ENCODE measurements at places on chromosomes 16 and 17.

DNA sequence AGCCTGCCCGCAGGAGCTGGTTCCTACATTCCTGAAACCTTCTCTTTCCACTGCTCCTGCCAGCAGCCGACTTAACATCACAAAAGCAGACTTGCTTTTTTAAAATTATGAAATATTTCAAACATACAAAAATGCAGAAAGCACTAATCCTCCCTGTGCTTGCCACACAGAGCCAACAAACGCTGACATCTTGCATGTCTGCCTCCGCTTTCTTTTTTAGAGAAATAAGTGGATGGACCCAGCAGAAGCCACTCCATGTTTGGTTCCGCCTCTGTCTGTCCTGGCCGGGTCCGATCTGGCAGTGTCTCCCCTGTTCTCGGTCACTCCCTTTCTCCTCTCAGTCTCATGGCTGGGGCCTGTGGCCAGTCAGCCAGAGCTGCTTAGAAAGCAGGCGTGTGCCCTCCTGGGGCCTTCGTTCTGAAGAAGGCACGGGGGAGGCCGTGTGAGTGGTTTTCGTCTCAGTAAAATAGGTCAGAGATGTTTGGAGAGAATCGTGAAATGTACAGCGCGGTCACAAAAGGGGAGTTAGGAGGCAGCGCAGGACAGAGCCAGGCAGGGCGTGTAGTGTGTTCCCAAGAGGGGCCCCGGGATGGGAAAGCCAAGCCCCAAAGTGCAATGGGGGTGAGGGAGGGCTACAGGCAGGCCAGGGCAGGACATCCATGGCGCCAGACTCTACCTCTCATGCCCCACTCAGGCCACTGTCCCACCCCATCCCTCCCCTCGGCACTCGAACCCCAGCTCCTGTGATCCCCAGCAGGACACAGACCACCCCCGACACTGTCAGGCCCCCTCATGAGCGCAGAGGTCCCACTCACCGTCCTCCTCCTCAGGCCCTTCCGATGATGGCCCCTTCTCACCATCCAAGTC, 23.2 kb downstream of the MXRA7 start:
- no peak for DNase-seq

DNA sequence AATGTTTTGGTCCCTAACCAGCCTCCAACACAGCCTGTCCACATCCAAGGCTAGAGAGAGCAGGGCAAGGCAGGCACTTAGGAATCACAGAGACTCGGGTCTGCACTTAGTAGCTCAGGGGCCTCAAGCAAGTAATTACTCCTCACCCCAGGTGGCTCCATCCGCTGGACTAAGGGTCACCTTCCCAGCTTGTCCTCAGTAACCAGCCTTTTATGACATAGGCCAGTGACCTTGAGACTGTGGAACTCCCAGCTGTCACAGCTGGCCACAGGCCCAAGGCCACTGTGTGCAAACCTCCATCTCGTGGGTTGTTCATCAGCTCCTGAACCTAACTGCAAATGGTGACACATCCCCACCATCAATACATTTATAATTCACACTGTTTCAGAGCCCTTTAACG, 68.6 kb downstream of the CDYL2 start:
- no peak for DNase-seq

DNA sequence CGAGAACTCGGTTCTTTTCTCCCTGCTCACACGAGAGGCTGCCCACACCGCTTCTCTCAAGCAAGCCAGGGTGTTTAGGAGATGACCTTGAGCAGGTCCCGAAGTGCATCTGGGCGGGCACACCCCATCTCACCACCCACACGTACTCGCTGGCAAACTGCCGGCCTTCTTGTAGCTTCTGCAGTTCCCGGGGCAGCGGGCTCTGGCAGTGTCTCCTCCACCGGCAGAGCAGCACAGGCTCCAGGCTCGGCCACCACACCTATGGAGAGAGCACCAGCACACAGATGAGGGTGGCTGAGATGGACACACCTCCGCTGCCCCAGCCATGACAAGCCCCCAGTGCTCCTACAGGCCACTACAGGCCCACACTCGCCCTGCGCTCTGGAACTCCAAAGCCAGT, 23.5 kb downstream of the ZNF276 start:
- DNase-seq, result no peak

- no peak for DNase-seq
Observed at GRCh38 chr16:27829975-27830374, 233.5 kb downstream of the GSG1L start.

- no peak for DNase-seq
Observed at GRCh38 chr16:67773099-67773498, 33.3 kb downstream of the RANBP10 start.

- no peak for DNase-seq
Observed at GRCh38 chr16:19490619-19491018, 31.3 kb downstream of the GDE1 start.

GRCh38 chr16:89359264-89360147, 130.9 kb downstream of the ANKRD11 start:
- DNase-seq, result no peak

GRCh38 chr17:14295676-14296075, 5.2 kb upstream of the HS3ST3B1 start:
- no peak for DNase-seq

GRCh38 chr17:80491478-80492342, 15.3 kb upstream of the NPTX1 start:
- no peak for DNase-seq

GRCh38 chr17:80899402-80900268, 92.0 kb upstream of the CHMP6 start:
- no peak for DNase-seq

DNA sequence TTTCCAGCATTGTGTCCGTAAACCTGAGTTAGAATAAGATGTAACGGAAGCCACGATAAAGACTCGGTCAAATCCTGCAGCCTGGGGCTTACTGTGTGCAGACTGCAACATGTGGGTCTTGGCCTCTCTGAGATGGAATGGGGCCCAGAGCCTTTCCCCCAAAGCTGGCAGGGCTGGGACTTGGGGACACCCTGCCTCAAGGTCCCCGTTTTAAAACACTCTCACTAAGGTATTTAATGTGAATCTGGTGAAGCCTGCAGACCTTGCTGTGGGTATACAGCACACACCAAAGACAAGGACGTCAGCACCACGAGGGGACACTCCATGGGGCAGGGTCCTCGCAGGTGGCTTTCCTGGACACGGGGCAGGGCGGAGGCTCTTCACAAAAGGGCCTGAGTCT, 2.1 kb downstream of the NDUFAF8 start:
- no peak for DNase-seq

- no peak for DNase-seq
Observed at GRCh38 chr16:10972819-10973464, 28.6 kb downstream of the CLEC16A start.

- no peak for DNase-seq
Observed at GRCh38 chr17:78075011-78075410, 53.5 kb downstream of the TMC6 start.

DNA sequence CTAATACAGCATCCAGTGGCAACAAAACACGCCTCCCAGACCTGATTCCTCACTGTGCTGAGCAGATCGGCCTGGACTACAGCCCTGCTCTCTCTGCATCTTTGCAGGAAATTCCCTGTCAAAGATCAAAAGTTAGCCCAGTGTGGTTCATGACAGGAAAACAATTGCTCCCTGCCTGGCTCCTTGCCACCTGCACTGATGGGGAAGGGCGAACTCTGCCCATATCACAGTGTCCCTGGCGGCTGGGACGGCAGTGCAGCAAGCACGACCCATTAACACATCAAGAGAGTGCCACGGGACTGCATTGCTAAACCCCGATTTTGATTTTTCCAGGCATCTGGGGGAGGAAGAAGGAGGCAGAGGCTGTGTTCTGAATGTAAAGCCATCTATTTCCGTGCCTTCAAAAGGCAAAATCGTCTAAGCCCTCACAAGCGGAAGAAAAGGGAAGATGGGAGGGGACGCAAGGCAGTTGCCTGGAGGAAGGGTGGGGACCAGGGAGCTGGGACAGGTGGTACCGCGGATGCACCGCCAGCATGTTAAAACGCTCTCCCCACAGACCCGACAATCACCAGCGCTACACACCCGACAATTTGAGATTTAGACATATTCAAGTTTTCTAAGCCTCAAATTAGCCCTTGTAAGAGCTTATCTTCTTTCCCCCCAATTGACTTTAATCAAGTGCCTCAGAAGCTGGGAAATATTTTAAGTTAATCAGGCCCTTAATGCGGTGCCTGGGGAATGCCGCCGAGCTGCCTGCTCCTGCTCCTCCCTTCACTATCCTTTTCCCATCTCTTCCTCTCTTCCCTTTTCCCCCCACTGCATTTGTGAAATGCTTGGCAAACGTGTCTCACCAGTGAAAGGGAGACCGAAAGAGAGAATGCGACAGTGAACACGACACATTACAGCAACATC, 238.8 kb upstream of the CDH5 start:
- no peak for DNase-seq

- DNase-seq, result no peak
Observed at GRCh38 chr16:89246383-89246902, 28.9 kb downstream of the ZNF778 start.

DNA sequence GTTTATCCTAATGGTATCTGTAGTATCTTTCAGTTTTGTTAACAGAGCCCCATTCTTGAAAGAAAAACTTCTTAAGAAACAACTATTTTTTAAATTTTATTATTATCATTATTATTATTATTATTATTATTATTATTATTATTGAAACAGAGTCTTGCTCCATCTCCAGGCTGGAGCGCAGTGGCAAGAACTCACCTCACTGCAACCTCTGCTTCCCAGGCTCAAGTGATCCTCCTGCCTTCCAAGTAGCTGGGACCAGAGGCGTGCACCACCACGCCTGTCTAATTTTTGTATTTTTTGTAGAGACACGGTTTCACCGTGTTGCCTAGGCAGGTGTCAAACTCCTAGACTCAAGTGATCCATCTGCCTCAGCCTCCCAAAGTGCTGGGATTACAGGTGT, 23.4 kb downstream of the SUPT6H start:
- DNase-seq, result no peak

DNA sequence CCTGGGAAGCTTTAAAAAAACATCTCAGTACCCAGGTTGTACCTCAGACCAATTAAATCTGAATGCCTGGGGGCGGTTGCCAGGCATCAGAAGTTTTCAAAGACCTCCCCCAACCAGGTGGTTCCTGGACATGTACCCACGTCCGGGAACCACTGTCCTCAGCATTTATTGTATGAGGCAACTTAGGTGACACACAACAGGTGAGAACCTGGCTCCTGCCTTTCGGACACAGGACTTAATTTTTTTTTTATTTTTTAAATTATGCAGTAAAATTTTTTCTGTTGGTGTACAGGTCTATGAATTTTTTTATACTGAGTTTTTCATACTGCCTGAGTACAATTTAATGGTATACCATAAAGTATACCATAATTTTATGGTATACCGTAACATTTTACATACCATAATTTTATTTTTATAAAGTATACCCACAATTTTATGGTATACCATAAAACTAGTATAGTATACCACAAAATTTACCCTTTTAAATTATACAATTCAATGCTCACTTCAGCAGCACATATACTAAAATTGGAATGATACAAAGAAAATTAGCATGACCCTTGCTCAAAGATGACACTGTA, 38.7 kb upstream of the DHX8 start:
- no peak for DNase-seq

GRCh38 chr16:21097151-21097550, 53.5 kb downstream of the DNAH3 start:
- DNase-seq, result no peak

GRCh38 chr16:58121132-58121531, 8.0 kb downstream of the CFAP20 start:
- DNase-seq, result peak; percentile 20

- no peak for DNase-seq
Observed at GRCh38 chr16:2709588-2709984, 10.4 kb downstream of the PRSS27 start.

- no peak for DNase-seq
Observed at GRCh38 chr16:80117556-80118130, 423.1 kb upstream of the DYNLRB2 start.

GRCh38 chr17:74951680-74952421, 16.2 kb downstream of the OTOP3 start:
- no peak for DNase-seq

DNA sequence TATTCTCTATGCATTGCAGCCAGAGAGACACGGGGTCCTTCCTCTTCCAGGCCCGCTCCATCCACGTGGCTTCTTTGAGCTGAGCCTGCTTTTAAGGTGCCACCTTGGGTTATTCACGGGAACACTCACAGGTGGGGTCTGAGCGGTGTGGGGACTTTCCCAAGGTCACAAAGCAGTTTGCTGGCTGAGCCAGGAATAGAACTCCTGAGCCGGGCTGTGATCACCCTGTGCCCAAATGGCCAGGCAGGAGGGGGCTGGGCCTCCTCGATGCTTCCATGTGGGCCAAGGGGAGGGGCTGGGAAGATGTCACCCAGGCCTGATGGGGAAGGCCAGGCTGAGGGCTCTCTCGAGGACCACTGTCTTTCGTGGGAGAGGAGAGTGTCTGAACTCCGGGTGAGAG, 13.0 kb upstream of the GSE1 start:
- DNase-seq, result no peak

DNA sequence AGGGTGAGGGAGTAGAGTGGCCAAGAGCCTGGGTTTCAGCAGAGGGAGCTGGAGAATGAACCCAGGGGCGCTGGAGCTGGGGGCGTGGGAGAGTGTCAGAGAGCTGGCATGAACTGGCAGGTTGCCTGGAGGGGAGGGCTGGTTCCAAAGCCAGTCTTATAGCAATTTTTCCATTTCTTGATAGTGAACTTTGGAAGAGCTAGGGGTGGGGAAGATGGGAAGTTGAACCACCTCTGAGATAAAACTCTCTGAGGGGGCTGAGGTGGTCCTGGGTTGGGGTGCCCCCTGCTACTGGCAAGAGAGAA, 36.9 kb downstream of the ADGRG5 start:
- no peak for DNase-seq

GRCh38 chr16:57530104-57530521, 6.3 kb downstream of the CCDC102A start:
- DNase-seq, result no peak

DNA sequence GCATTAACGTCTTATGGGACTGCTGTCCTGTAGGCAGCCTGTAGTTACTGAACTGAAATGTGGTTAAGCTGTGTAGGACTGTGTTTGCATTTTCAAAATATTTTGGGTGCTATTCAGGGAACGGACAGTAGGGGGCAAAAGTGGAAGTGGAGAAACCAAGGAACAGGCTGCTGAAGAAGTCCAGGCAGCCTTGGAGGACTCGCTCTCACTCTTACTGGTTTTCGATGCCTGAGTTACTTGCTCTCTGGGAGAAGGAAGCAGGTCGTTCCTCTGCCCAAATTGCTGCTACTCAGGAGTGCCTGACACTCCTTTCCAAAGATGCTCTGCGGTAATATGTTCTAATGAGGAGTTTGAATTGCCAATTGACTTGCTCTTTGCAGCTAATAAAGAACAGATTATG, 64.5 kb upstream of the RBFOX1 start:
- peak; percentile 58 for DNase-seq

- peak; percentile 43 for DNase-seq
Observed at GRCh38 chr17:56908001-56908542, 5.8 kb downstream of the TRIM25 start.

- DNase-seq, result no peak
Observed at GRCh38 chr16:8403978-8404749, 186.1 kb downstream of the TMEM114 start.

- DNase-seq, result no peak
Observed at GRCh38 chr16:12548270-12548983, 255.3 kb downstream of the CPPED1 start.

GRCh38 chr16:87702325-87702811, 63.4 kb downstream of the KLHDC4 start:
- no peak for DNase-seq

- DNase-seq, result peak; percentile 36
Observed at GRCh38 chr16:57186872-57187854, 1.0 kb downstream of the RSPRY1 start.
